ENCODE measurements at places on chromosomes 3 and 15.

GRCh38 chr3:10373686-10374261 lies 52.9 kb upstream of the SEC13 start:
- no peak overlapping the region for H3K4me3 ChIP-seq
- no peaks in the 10 kb centered on the region for H3K27me3 ChIP-seq
- no peak overlapping the region for H3K27ac ChIP-seq
- H3K36me3 ChIP-seq: no peaks in the 10 kb centered on the region
- no peak for DNase-seq

- no peaks in the 10 kb centered on the region for H3K4me1 ChIP-seq
- H3K27ac ChIP-seq: no peak overlapping the region
- H3K27me3 ChIP-seq: no peaks in the 10 kb centered on the region
- no peak overlapping the region for H3K4me3 ChIP-seq
Measured at GRCh38 chr3:195854628-195855294, 43.0 kb upstream of the MUC4 start.

DNA sequence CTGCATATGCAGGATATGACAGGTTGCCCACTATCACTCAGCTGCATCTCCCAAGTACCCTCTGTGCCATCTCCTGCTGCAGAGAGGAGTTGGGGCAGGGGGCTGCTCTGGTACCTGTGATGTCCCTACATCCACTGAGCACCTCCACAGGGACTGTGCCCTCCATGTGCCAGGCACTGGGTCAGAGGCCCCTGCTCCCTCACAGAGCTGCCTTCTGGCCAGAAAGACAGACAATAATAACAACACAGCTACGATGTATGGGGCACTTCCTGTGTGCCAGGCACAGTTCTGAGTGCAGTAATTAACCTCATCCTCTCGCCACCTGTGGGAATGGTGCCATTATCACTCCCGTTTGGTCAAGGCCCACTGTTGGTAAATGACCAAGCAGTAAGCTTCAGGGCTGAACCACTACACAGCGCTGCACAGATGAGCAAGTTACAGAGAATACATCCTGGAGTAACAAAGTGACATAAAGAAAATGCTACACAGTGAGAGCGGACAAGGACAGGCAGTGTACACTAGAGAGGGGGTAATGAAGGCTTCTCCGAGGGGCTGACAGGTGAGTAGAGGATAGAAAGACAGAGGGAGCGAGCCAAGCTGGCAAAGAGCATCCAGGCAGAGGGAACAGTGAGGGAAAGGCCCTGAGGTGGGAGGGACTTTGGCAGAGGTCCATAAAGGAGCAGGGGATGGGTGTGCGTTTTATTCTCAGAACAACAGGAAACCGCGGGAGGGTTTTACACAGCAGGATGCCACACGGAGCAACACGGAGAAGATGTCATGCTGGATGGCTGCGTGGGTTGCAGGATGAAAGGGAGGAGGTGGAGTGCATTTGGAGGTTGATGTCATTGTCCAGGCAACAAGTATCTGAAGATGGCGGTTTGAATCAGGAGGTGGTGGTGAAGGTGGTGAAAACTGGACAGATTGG lies 13.6 kb downstream of the WNT7A start:
- H3K27ac ChIP-seq: no peak overlapping the region
- H3K27me3 ChIP-seq: peaks cover 5% of the 10 kb centered on the region
- no peaks in the 10 kb centered on the region for H3K4me1 ChIP-seq

DNA sequence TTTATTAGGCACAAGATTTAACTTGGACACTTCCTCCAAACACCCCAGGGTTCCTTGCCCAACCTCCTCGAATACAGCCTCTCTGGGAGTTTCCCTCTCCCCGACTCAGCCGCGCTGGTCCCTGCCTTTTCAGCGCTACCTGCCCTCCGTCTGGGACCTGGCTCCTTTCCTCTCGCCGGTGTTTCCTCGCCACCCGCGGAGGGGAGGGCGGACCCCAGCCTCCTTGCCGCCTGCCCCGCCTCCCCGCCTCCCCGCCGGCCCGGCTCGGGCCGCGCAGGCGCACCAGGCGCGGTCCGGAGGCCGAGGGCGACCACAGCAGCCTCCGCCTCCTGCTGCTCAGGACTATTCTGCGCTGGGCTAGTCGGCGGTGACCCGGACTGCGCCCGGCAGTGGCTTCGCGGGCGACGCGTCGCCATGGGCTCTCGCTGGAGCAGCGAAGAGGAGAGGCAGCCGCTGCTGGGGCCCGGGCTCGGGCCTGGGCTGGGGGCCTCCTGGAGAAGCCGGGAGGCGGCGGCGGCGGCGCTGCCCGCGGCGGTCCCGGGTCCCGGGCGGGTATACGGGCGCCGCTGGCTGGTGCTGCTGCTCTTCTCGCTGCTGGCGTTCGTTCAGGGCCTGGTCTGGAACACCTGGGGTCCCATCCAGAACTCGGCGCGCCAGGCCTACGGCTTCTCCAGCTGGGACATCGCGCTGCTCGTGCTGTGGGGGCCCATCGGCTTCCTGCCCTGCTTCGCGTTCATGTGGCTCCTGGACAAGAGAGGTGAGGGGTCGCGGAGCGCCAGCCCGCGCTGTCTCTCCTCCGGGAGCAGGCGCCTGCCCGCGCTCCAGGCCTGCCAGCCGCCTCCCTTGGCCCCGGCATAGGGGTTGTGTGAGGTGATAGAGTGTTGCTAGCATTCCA lies at the start of gene SLC49A4:
Gene SLC49A4, plus strand, starts transcription at position 291 of the 895 bp plus-strand sequence. Its CDS starts 124 bp downstream, at position 415.
- H3K4me1 ChIP-seq: peaks cover 7% of the 10 kb centered on the region
- H3K27me3 ChIP-seq: no peaks in the 10 kb centered on the region
- peak within 1 kb of the TSS; percentile 80 for H3K4me3 ChIP-seq
- peak; percentile 93 for DNase-seq
- H3K36me3 ChIP-seq: no peaks in the 10 kb centered on the region
- H3K27ac ChIP-seq: peak within 1 kb of the TSS; percentile 70

DNA sequence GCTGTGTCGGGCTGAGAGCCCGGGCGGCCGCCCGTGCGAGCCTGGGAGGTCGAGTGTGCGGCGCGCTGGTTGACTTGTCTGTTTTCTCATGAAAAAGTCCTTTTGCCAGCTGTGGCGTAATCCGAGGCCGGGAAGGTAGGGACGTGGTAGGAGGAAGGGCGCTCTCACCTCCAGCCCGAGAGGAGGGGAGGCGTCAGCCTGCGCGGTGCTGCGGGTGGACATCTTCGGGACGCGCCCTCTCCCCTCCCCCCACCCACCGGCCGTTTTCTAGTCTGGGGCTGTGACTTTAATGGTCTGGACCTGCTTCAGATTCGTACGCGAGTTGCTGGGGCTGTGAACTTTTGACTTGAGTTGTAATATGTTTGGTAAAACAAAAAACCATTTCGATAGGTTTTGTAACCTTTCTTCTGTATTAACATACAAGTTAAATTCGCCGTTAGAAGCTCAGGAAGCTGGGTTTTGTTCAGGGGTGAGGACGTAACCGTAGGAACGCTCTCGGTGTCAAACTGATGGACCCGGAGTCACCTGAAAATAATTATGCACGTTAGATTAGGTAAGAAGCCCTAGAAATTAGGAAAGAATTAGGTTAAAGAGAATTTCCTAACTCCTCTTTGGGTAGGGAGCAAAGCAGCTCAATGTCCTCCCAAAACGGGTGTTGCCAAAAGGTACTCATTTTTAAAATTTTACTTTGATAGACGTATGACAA lies 762 bp downstream of the NCK1 start:
- H3K27me3 ChIP-seq: no peaks in the 10 kb centered on the region
- H3K27ac ChIP-seq: peak overlapping the region; percentile 70
- H3K4me3 ChIP-seq: peak overlapping the region; percentile 81
- DNase-seq: no peak

GRCh38 chr15:66777596-66778313 lies 75.7 kb downstream of the SMAD6 start:
- DNase-seq: no peak
- no peaks in the 10 kb centered on the region for H3K27me3 ChIP-seq
- no peaks in the 10 kb centered on the region for H3K36me3 ChIP-seq
- peaks cover 22% of the 10 kb centered on the region for H3K4me1 ChIP-seq

DNA sequence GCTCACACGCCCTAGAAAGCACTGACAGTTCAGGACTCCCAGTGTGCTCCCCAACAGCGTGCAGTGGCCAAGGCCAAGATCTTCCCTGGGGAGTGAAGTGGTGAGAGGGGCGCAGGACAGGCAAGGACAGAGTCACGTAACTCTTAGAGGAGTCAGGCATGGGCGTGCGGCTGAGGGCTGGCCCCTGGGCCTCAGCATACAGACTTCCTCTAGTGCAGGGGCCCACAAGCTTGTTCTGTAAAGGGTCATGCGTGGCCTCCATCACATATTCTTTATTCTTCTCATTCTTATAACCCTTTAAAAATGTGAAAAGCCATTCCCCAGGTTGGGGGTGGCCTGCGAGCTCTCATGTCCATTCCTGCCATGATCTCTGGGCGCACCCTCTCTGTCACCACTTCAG lies 25.2 kb downstream of the TMEM43 start:
- H3K4me1 ChIP-seq: peaks cover 11% of the 10 kb centered on the region
- no peak overlapping the region for H3K27ac ChIP-seq
- H3K27me3 ChIP-seq: no peaks in the 10 kb centered on the region

All from H1 (cell line).